Activated T-helper 17 cell treated with anti-CD3 and anti-CD28 coated beads, Interleukin-2, amount 50 U/mL, for 72 hours (primary cell): ENCODE measurements at places on chromosomes 5 and 9. TPM values are rescaled to one million over a fixed set of nuclear protein-coding genes. Genes with fewer than 3 reads are reported as not detected.

DNA sequence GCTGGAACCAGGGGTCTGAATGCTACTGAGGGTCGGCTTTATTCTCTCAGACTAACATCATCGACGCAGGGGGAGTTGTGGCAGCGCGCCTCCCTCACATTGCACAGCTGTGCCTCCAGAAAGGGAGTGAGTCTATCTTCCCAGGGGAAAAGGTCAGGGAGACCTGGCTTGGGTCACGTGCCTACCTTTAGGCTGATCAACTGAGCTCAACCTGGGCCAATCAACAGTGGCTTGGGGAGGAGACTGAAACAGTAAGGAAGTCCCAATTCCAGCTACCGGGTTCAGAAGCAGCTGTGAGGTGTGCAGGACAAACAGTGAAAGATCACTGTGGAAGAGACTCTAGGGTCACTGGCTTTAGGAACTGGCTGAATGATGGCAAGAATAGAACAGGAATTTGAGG, 14.3 kb downstream of the SNX30 start:
- ATAC-seq = no peak

GRCh38 chr9:137108608-137109249, 5.8 kb downstream of the DPP7 start:
- ATAC-seq = no peak

- ATAC-seq = no peak
Observed at GRCh38 chr9:107307331-107307730, 24.3 kb downstream of the RAD23B start.

GRCh38 chr9:79824265-79824664, 252.5 kb downstream of the TLE4 start:
- ATAC-seq = no peak

DNA sequence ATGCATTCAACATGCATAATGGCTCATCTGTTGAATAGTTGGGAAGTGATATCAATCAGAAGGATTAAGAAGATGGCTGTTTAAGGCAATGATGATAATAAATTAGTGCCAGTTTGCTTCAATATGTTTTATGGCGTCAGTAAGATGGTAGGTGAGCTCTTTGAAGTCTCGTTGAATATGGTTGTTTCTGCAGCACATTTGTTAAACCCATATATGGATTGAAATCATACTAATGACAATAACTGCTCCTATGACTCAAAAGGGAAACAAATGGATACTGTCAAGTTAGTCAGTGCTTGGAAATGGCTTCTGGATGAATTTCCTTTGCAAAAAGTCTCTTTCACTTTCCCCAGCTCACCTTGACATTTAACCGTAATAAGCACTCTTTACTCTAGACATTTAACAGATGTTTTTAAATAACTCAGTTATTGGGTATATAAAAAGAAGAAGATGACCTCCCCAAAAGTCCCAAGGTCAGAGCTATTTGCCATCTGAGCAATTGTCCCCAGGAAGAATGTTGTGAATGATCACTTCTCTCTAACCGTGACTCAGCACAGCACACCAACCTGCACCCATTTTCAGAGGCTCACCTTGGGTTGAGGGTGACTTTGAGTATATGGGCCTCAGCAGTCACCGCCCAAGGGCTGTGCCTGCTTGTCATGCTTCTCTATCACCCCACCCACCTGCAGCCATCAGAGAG, 133.4 kb downstream of the GRIA1 start:
- ATAC-seq = no peak

GRCh38 chr9:111957856-111958631, 61.4 kb downstream of the UGCG start:
- ATAC-seq = peak; percentile 63

- no peak for ATAC-seq
Observed at GRCh38 chr5:115685490-115685889, 59.7 kb upstream of the TMED7 start.

GRCh38 chr5:880816-881550, 11.6 kb downstream of the BRD9 start:
- ATAC-seq = no peak

- ATAC-seq = no peak
Observed at GRCh38 chr5:3343211-3343610, 252.4 kb upstream of the IRX1 start.

GRCh38 chr9:37978983-37979382, 75.1 kb upstream of the SLC25A51 start:
- no peak for ATAC-seq

- ATAC-seq = no peak
Observed at GRCh38 chr5:130501151-130501865, 597.0 kb downstream of the CHSY3 start.

GRCh38 chr9:93910598-93910997, 44.6 kb downstream of the BARX1 start:
- no peak for ATAC-seq

- no peak for ATAC-seq
Observed at GRCh38 chr9:134475011-134475790, 148.9 kb downstream of the RXRA start.

DNA sequence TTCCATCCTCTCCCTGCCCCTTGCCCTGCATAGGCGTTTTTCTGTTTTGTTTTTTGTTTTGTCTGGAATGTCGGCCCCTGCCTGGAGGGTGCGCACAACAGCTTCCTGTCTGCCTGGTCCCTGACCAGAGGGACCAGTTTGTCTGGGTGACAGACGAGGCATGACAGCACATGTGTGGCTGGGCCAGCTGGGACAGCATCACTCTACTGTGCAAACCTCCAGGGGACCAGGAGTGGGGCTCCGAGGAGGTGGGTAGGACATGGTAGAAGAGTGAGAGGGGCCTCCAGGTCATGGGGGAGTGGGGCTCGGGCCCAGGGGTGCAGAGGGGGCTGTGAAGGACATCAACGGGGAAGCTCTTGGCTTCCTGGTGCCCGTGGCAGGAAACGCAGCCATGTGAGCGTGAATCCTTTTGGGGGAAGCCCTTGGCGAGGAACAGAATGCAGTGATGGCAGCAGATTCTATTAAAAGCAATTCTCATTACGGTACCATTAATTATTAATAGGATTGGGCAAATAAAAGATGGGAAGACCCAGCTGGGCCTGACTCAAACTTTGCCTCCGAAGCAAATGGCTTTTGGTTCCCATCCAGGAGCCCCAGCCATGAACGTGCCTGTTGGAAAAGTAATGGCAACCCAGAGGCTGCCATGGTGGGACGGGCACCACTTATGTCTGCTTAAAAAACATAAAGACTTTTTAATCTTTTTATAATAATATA, 184.4 kb upstream of the IER5L start:
- ATAC-seq = no peak

GRCh38 chr5:163496286-163496685, 9.1 kb upstream of the MAT2B start:
- ATAC-seq = no peak

DNA sequence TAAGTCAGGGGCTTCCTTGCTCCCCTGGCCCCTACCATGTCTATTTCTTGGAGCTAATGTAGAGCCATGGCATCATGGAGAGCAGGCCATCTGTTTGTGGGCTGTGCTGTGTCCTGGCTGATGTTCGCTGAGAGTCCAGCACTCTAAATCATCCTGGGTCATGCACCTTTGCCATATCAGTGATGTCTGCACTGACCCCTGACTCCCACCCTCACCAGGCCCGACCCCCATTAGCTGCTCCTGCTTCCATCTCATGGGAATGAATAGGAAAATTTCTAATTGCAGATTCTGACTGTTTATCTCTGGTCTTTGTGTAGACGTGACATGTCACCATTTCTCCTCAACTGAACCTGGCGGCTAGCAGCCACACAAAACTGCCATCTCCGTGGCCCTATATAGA, 236.9 kb downstream of the NSG2 start:
- no peak for ATAC-seq

- no peak for ATAC-seq
Observed at GRCh38 chr9:73780916-73781315, 629.3 kb downstream of the ANXA1 start.

GRCh38 chr9:79684711-79685575, 113.2 kb downstream of the TLE4 start:
- no peak for ATAC-seq

DNA sequence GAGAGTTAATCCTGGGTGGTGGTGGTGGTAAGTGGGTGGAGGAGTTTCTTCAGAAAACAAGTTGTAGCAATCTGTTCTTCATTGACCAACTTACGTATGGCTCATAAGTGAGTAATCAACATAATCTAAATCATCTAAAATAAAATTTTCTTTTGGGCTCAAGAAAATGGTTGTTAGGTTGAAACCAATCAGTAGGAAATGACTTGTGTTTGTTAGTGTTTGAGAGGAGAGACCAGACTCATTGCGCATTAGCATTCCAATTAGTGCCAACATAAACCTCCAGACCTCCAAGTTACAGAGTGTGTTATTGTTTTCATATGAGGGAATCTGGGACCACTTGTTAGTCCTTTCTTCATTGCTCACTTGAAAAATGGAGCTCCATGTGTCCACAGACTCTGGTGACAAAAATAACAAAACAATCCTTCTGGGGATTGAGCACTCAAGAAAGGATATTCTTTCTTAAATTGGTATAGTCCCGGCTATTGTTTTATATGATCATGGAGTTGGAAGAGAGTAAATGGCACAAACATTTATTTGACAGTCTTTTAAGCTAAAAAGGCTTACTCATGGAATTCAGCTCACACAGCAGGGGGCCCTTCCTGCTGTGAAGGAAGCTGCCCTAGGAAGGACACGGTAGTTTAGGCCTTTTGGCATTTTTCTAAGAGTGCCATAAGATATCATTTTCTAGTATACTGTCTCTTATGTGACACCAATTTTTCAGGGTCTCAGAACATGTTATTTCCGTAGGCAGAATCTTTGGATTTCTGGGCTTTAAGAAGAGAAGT, 441.1 kb downstream of the EBF1 start:
- no peak for ATAC-seq

Gene C5orf47
- not detected for total RNA-seq

Gene PSAT1
- total RNA-seq = 14.1 TPM

Gene PCDHA13
- total RNA-seq = not detected

Gene CDH9
- total RNA-seq = not detected

Gene SH2D3C
- 27.6 TPM for total RNA-seq

Gene RNF130
- 9.0 TPM for total RNA-seq

Gene HTR1A
- not detected for total RNA-seq

Gene CAVIN4
- 0.45 TPM for total RNA-seq

Gene IFNA21
- total RNA-seq = not detected
